Renal cortex interstitium (tissue), 15 donors: ENCODE measurements at places on chromosomes 7 and 10.
A peak's percentile ranks its signal among the peaks of the same experiment; 100 is the strongest.

DNA sequence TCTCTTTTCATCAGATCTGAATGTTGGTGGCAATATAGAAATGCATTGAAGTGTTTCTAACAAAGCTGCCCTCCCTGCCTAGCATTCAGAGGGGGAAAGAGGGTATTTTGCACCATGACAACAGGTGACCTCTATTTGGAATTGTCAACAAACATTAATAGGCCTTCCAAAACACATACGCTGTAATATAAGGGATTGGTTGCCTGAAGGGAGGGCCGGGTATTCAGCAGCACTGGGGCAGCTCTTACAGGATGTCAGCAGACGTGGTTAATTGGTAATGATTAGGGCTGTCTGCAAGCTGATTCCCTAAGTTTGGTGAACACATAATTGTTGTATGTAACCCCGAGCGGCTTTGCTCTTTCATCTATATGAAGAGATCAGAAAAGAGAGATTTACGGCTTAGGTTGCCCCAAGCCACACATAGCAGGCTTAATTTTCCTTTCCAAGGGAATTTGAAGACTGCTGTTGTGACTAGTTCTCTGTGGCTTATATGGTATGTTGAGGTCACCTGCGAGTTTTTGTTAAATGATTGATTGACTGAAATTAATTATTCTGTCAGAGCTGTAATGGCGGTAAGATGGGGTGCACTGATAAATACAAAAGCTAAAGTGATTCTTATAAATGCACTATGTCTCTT is 759.3 kb downstream of the LRMDA start:
- DNase-seq, result no peak

DNA sequence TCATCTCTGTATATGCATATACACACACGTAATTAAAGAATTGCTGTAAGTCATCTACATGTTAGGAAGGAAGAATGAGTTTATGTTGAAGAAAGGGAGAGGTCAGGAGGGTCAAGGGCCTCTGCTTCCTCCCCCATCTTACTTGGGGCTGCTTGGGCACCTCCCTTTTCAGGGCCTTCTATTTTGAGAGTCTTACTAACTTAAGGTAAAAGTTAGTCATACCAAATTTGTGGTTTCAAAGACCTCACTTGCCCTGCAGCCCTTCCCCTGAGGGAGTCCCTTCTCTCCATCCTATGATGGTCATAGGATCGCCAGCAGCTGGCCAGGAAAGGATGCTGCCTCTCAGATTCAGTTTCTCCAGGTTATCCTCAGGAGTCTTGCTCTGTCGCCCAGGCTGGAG is 2.6 kb downstream of the PLEKHS1 start:
- DNase-seq, result no peak

GRCh38 chr10:85997544-85997943 is 369.1 kb downstream of the GRID1 start:
- DNase-seq, result no peak

DNA sequence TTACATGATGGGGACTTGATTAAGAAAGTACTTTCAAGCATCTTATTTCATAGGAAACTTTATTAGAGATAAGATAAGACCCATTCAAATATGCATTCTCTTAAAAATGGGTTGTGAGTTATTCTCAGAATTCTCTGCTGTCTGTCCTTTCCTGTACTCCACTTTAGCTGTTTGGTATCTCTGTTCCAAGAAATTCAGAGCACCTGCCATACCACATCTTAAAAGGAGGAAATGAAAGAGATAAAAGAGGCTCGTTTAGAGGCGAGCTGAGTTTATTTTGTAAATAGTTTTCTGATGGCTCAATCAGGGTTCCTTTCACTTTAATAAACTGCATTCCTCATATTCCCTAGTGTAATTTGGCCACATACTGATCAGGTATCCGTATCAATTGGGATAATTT is 87.2 kb downstream of the MDFIC start:
- no peak for DNase-seq

GRCh38 chr7:110852156-110852940 is 238.6 kb upstream of the LRRN3 start:
- no peak for DNase-seq

DNA sequence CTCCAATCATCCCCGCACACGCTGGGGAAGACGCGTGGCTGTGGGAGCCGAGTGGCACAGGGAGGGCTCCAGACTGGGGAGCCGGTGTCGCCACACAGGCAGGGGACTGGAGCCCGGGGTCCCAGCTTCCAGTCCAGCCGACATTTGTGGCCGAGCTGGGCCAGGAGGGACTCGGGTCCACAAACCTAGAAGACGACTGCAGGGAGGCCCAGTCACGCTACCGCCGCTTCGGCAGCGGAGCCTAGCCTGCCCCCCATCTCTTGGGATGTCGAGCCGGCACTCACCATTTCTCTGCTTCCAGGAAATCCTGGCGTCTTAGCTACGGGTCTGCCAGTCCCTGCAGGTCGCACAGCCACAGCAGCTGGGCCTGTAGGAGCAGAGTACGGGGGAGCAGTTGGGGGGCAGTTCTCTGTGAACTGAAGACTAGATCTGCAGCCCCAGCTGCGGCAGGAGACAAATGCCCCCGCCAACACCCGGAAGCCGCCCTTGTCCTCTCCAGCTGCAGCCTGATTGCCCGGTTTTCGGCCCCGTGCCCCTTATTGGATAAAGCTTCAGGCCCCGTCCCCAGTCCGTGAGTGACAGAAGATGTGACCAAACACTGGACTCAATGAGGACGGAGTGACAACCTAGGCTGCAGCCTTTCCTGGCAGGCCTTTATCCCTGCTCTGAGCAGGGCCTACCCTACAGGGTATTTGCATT is 270.7 kb downstream of the ZNF33B start:
- DNase-seq, result peak; percentile 84

DNA sequence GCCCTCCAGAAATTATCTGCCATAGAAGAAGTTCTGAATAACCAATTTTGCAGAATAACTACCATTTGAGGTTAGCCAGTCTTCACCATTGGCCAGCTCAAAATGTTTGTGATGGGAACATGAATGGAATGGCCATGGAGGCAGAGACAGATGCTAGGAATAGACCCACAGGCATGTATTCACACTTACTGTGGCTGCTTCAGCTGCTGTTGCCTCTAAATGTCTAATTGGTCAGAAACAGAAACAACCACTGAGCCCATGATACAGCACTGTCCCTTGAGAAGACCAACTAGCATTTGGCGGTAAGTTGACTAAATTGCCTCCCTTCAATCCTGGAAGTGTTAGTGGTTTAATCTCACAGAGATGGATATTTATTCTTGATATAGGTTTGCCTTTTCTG is 38.6 kb upstream of the TAS2R16 start:
- no peak for DNase-seq

- DNase-seq, result no peak
Observed at GRCh38 chr7:96322373-96322695, 436 bp upstream of the SLC25A13 start.

- no peak for DNase-seq
Observed at GRCh38 chr10:124686707-124687376, 57.3 kb downstream of the FAM53B start.

DNA sequence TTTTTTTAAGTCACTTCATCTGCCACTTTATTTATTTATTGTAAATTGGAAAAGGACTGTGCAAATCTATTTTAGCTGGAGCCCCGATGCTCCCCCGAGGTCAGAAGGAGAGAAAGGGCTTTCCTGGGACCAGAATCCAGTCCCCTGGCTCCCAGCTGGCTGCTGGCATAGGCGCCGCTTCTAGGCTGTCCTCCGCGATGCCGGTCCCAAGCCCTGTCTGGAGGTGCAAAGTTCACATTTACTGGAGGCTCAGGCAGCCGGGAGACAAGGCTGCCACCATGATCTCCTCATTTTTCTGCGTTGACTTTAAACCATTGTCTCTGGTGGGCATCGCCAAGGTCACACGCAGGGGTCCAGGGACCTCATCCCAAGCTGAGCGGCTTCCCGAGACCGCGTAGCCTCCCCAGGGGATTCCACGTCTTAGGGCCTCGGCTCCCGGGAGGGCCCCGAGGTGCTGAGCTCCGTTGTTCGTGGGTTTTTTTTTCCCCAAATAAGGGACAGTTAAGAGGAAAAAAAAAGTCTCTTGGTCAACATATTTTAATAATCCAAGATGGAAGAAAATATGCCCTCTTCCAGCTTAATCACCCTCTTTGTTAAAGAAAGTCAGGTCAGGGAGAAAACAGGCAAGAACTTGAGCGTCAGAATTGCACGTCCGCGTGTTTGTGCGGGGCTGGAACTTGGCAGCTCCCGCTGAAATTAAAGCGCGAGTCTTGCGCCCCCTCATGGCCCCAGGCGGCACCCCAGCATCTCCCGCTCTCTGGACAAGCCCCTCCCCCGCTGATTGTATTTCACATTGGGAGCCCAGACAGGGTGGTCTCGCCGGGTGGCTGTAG is 11.9 kb downstream of the RGR start:
- peak; percentile 8 for DNase-seq

- no peak for DNase-seq
Observed at GRCh38 chr7:79778786-79779770, 325.6 kb upstream of the MAGI2 start.

DNA sequence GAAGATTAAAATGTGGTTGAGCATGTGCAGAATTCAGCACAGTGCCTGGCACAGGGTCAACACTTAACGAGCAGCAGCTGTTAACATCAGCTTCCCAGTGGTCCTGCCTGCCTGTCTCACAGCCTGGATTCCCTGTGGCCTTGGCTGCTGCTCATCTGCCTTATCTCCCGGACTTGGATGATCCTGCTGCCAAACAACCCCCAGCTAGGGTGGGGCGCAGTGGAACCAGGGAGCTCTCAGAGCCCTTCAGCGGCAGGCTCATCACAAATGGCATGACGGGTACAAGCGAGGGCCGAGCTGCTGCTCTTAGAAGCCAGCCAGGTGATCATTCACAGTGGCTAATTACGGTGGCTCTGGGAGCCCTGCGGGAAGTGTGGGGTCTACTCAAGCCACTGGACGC is 13.0 kb upstream of the SMARCD3 start:
- DNase-seq, result no peak

DNA sequence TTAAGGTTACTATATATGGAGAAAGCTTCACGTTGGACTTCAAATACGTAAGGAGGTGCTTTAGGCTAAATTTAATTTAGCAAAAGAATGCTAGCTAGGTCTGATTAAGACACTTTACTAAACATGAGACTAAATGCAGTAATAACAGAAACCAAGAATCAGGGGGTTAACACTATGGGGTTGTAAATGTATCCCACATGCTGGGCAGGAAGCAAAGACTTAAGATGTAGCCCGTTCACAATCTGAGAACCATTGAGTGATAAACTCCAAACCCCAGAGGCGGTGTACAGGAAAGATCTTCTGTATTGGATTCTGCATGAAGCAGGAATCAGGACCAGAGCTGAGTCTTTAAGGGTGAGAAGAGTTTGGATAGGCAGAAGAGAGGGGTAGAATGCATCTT is 60.4 kb downstream of the FZD1 start:
- DNase-seq, result no peak

DNA sequence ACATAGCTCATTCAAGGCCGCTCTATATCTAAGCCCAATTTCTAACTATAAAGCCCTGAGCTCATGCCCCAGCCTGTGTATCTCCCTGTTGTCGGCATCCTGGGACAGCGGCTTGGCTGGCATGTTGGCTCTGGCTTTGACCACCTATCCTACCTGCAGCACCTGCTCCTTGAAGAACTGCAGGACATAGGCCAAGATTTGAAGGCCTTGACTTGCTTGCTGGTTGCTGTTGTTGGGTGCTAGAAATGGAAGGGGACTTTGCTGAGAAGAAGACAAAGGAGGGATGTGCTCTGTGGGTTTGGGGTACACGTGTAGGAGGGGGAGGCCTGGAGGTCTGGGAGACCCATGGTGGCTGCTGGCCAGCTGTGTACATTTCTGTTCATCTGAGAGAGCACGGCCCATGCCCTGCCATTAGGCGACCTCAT is 11.1 kb downstream of the PNLIPRP2 start:
- no peak for DNase-seq

- no peak for DNase-seq
Observed at GRCh38 chr7:37173670-37174069, 275.0 kb downstream of the ELMO1 start.

GRCh38 chr7:100632951-100633717 is 8.2 kb downstream of the TFR2 start:
- DNase-seq, result no peak

DNA sequence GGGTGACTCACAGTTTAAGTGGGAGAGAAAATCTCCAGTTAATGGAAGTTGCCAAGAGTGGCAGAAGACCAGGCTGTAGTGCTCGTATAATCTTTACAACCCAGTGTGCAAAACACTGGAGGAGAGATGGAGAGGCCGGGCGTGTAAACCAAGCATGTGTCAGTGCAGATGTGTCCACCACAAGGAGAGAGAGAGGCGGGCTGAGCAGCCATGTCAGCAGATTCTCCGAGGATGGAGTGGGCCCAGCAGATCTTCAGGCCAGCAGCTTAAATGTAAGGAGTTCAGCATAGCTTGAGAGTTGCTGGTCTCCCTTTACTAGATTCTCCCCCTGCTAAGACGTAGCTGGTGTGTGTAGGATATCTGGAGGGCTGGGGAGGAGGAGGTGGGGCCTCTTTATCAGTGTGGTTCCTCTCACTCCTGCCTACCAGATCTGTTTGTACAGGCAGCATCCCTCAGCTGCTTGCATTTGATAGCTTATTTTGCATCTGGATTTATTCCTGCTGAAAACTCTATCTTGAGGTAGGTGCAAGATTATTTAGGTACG is 13.7 kb downstream of the BPGM start:
- DNase-seq, result no peak

DNA sequence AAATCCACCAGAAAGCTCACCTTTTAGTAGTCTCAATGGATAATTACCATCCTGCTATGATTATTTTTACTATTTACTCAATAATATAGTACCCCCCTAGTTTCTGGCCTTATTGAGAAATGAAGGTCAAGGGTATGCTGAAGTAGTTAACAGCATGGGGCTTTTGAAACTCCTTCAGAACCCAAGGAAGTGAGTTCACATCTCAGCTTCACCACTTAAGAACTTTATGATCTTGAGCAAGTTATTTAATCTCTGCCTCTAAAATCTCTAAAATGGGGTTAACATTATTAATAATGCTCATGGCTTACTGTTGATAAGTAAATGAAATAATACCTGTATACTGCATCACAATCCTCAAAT is 5.8 kb downstream of the MTPN start:
- DNase-seq, result no peak

- no peak for DNase-seq
Observed at GRCh38 chr7:145123502-145123901, 287.6 kb upstream of the TPK1 start.

DNA sequence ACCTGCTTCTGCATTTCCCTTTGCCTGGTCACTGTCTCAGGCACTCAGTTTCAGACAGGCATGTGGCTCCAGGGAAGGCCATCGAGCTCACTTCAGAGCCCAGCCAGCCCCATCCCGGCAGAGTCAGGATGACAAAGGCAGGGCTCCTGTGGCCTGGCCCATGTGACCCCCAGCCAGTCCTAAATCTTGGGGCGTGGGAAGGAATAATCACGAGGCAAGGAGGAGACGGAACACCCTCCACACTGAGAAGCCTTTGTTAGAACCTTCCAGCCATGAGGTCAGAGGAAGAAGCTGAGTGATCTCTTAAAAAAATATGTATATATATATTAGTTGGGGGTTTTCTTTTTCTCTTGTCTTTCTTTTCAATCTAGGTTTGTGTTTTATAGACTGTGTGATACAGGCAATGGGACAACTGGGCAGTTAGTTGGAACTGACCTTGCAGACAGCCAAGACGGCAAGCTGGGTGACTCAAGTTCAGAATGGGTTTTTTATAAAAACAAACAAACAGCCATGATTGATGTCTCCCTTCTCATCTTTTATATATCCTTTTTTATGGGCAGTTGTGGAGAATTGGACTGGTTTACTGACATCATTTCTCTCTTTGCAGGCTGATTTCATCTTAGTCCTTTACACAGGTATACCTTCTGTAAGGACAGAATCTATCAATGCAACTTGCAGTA is 60.8 kb downstream of the CHN2 start:
- DNase-seq, result no peak
